Suppressor macrophage treated with lipopolysaccharide for 4 hours (primary cell): ENCODE measurements at places on chromosomes 5 and 9.

GRCh38 chr5:140228364-140228837 is 53.4 kb downstream of the CYSTM1 start:
- DNase-seq = no peak

DNA sequence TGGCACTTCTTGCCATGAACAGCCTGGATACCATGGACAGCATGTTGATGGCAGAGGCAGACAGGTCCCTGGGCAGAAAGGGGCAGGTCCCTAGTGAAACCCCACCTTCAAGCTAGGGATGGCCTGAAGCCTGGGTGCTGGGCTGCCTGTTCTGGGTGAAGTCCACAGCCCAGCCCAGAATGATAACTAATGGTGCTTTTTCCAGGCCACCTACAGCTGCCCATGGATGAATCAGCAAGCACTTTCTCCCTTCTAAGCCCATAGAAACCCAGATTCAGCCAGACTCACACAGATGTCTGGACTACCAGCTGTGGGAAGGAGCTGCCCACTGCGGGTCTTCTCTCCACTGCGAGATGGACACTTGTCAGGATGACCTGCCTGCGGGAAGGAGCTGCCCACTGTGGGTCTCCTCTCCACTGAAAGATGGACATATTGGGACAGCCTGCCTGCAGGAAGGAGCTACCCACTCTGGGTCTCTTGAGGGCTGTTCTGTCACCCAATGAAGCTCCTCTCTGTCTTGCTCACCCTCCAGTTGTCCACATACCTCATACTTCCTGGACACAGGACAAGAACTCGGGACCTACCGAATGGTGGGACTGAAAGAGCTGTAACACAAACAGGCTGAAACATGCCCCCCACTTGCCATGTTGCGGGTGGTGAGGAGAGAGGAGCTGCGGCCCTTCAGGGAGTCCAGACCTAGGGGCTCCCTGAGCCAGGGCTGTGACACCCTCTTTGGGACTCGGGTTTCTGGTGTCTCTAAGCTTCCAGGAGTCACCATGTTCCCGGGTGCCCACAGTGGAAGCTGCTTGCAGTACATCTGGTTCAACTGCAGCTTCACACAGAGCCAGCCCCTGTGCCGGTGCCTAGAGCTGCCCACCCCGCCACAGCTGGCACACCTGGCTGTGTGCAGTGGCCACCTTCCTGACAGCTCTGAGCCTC is 60.7 kb upstream of the SYNPO start:
- no peak for DNase-seq

DNA sequence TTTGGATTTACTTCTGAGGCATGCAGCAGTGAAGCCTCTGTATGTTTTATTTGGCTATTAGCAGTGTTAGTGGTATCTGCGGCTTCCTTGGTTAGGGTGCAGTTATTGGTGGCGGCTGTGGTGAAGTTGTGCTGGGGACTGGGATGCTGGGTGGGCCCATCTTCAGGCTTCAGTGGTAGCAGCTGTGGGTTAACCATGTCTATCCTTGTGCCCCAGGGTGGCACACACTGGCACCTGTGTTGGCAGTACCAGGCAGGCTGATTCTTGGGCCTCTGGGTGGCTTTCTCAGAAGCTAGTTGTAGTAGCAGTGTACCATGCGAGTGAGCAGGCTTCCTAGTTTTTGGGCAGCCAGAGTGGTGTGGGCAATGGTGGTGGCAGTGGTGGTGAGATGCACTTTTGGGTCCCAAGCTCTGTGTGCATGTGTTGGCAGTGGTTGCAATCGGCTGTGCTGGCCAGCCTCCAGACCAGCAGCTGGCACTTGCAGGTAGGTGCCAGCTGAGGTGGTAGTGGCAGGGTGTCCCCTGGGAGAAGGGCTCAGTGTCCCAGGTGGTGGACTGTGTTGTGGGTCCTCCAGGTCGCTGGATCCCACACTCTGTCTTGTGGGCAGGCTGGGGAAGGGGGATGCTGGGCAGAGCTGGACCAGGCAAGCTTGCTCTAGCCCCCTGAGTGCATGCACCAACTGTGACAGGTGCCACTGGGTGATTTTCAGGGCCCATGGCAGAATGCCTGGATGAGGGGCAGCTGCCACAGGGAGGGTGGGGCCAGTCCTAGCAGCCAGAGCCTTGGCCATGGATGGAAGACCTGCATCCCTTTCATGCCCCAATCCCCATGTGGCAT is 13.6 kb downstream of the AHRR start:
- DNase-seq = no peak

DNA sequence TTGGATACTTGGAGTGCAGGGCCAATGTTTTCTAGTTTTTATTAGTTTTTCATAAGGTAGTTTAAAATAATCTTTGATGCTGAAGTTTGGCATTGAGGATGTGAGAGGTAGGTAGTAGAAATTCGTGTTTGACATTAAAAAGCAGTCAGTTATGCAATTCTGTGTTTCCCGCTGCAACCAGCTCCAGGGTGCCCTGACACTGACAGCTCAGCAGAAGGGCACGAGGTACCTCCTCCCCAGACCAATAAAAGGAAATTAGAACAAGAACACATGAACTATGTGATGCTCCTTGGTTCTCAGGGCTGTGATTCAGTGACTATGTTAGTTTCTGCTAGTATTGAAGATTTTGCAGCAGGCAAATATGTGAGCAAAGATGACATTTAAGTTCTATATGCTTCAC is 40.2 kb downstream of the NSUN2 start:
- DNase-seq = peak; percentile 51

GRCh38 chr5:95365302-95366095 is 25.7 kb upstream of the FAM81B start:
- DNase-seq = no peak

- no peak for DNase-seq
Observed at GRCh38 chr9:959914-960313, 16.5 kb upstream of the DMRT3 start.
